ENCODE measurements at places on chromosomes 16 and 17.
A peak's percentile ranks its signal among the peaks of the same experiment; 100 is the strongest.

GRCh38 chr17:49523706-49524472 lies 28.8 kb downstream of the NGFR start:
- DNase-seq, result no peak

GRCh38 chr17:50466371-50467113 lies 2.1 kb downstream of the CHAD start:
- DNase-seq, result no peak

GRCh38 chr16:3467182-3467581 lies 23.7 kb downstream of the NAA60 start:
- no peak for DNase-seq

GRCh38 chr16:8103649-8104289 lies 486.5 kb downstream of the TMEM114 start:
- DNase-seq, result no peak

GRCh38 chr16:79409978-79410377 lies 190.6 kb downstream of the MAF start:
- DNase-seq, result no peak

- DNase-seq, result no peak
These were observed 16.2 kb upstream of the PSMD7 start for GRCh38 chr16:74280448-74280847.

- DNase-seq, result peak; percentile 41
These were observed 10.1 kb upstream of the CA4 start for GRCh38 chr17:60139438-60140285.

- DNase-seq, result no peak
These were observed 961 bp downstream of the FGF11 start for GRCh38 chr17:7440113-7440833.

- no peak for DNase-seq
These were observed 4.3 kb downstream of the UBE2G1 start for GRCh38 chr17:4362141-4362540.

DNA sequence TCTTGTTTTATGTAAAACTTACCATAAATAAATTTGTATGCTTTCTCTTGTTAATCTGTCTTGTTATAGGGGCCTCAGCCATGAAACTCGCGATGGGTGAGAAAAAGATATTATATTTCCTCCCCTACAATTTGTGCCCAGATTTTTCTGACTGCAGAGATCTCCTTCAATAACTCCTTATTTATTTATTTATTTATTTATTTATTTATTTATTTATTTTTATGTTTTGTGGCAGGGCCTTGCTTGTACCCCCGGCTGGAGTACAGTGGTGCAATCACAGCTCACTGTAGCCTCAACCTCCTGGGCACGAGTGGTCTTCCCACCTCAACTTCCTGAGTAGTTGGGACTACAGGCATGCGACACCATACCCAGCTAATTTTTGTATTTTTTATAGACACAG lies 23.3 kb upstream of the CCL5 start:
- DNase-seq, result no peak

DNA sequence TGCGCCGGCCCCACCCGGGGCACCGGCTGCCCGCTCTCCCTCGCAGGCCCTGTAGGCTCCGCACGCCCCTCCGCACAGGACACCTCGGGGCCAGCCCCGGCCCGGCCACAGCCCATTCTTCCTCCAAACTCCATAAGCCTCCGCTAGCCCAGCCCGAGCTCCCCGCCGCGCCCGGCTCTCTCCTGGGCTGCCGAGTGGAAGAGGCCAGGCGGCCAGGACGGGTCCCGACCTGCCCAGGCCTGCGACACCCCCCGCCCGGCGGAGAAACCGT lies 397 bp downstream of the NCOR1 start:
- no peak for DNase-seq

- no peak for DNase-seq
These were observed 292.5 kb downstream of the RBFOX1 start for GRCh38 chr16:7624871-7625766.

DNA sequence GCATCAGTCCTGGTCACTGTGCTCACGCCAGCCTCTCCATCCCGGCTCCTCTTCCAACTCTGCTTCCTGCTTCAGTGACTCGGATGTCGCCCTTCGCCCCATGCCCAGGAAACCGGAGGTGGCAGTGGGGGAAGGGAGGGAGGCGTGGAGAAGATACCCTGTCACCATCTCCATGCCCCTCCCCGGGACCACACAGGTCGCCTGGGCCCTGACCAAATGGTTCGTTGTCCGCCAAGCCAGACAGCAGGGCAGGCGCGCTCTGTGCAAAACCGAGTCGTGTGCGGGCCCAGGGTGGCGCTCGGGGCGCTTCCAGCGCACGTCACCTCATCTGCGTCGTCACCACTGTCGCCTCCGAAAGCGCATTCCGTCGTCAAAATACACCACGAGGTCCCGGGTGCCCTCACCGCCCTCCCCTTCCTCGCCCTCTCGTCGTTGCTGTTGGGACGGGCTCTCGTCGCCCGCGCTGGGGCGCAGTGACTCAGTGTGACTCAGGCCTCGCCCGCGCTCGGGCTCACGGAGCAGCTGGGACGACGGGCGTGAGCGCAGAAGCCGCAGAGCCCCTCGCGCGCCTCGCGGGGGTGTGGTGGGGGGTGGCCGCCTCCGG lies 39.2 kb downstream of the ZNF778 start:
- peak; percentile 45 for DNase-seq

GRCh38 chr16:2720064-2720457 lies at the start of gene PRSS27:
PRSS27 (minus strand) TSS chr16:2720224; CDS start chr16:2720160, 64 bp downstream.
- DNase-seq, result no peak

DNA sequence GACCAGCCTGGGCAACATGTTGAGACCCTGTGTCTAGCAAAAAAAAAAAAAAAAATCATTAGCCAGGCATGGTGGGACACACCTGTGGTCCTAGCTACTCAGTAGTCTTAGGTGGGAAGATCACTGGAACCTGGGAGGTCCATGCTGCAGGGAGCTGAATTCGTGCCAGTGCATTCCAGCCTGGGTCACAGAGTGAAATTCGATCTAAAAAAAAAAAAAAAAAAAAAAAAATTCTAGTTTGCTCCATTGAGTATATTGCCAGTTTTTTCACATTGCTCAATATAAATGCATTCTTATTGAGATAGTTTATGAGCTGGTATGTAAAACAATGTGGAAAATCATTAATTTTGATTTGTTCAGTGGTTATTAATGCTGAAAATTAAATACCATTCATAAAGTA lies 52.0 kb downstream of the ABHD15 start:
- no peak for DNase-seq

DNA sequence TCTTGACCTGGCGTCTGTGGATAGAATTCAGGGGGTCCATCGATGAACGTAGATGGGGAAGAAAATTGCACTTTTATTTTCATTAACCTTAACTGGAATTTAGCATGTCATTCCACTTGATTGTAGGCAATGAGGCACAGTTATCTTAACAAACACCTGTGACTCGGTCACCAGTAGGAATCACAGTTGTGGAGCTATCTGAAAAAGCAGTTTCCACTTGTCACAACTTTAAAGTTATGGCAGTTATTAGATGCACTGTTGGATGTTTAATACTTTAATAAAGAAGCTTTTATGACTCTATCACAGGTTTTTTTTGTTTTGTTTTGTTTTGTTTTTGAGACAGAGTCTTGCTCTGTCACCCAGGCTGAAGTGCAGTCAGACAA lies 83.7 kb upstream of the LGALS9 start:
- DNase-seq, result no peak

DNA sequence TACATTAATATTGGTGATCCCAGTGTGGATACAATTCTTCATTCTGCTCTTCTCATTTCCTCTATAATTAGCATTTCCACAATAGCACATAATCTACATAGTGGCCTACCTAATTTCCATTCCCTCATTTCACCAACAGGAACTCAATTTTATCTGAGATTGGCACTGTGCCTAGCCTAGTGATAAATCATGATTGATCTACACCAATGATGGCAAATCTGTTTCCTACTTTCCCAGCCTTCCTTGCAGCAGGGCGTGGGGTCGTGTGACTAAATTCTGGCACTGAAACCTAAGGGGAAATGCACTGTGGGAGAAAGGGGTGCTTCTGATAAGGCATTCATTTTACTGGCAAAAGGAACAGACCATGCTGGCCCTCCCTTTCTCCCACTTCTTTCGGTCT lies 66.6 kb upstream of the TOM1L1 start:
- no peak for DNase-seq

- no peak for DNase-seq
These were observed 32.4 kb downstream of the SNX11 start for GRCh38 chr17:48139944-48140343.

DNA sequence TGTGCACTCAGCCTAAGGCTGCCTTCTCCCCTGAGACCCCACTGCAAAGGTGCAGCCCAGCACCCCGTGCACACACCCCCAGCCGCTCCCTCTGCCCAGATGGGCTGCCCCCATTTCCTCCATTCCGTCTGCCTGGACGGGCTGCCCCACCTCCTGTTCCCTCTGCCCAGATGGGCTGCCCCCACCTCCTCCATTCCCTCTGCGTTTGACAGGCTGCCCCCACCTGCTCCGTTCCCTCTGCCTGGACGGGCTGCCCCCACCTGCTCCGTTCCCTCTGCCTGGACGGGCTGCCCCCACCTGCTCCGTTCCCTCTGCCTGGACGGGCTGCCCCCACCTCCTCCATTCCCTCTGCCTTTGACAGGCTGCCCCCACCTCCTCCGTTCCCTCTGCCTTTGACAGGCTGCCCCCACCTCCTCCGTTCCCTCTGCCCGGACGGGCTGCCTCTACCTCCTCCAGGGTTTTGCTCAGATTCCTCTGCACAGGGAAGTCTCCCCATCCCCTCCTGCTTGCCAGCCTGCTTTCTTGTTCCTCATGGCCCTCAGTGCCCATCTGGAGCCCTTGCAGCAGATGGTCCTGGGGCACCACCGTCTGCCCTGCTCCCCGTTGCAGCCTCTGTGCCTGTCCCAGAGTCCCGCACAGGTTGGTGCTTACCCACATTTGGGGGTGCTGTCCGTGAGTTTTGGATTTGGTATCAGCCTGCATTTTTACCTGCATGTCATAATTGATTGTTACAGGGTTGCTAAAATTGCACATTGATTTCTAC lies 23.4 kb upstream of the IL17C start:
- no peak for DNase-seq

DNA sequence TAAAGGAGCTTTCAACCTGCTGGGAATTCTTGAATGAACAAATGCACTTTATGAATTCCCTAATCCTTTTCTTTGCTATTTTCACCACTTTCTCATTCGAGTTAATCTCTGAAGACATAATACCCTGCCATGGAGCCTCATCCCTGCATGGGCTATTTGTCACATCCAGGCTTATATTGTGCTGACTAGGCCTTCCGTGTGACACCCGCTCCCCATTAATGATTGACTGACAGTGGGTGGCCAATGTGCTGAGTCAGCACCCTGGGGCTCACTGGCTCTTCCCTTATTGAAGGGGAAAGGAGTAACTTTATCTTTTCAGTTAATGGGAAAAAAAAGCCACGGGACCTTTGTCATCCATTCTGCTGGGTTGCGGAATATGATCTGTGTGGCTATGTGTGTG lies 1024.8 kb upstream of the EEF2KMT start:
- no peak for DNase-seq

GRCh38 chr16:85330694-85331188 lies 218.5 kb upstream of the CIBAR2 start:
- DNase-seq, result no peak

- DNase-seq, result no peak
These were observed 1.1 kb downstream of the CBX1 start for GRCh38 chr17:48100160-48100559.

DNA sequence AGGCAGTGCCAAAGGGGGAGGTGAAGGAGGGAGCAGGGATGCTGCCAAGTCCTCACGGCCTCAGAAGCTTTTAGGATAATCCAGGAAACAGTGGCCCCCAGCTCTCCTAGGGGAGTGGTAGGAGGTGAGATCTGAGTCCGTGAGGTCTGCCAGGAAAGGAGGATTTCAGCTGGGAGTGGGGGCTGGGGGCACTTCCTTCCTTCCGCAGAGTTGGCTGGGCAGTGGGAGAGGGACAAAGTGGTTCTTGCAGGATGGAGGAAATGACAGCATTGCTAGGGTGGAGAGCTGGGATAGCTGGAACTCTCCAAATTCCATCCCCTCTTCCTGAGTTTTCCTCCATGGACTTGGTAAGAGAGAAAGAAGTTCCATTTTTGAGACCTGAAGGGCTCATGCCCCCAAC lies 4.8 kb upstream of the SP6 start:
- DNase-seq, result no peak

- no peak for DNase-seq
These were observed 53.8 kb upstream of the LYRM9 start for GRCh38 chr17:27947005-27947406.

GRCh38 chr17:838486-838885 lies 56.3 kb downstream of the MRM3 start:
- DNase-seq, result no peak

- no peak for DNase-seq
These were observed 12.3 kb downstream of the GLIS2 start for GRCh38 chr16:4328046-4328781.

GRCh38 chr16:12763517-12763916 lies 40.2 kb downstream of the CPPED1 start:
- no peak for DNase-seq

- peak; percentile 8 for DNase-seq
These were observed at the start of gene FA2H for GRCh38 chr16:74774223-74775139. FA2H (minus strand) TSS chr16:74774820; CDS start chr16:74774755, 65 bp downstream.
